Femur (tissue), 1 donor: ENCODE measurements at places on chromosomes 2 and 18.

- DNase-seq: peak; percentile 90
These were observed 264.0 kb downstream of the MREG start for GRCh38 chr2:215749092-215749957.

DNA sequence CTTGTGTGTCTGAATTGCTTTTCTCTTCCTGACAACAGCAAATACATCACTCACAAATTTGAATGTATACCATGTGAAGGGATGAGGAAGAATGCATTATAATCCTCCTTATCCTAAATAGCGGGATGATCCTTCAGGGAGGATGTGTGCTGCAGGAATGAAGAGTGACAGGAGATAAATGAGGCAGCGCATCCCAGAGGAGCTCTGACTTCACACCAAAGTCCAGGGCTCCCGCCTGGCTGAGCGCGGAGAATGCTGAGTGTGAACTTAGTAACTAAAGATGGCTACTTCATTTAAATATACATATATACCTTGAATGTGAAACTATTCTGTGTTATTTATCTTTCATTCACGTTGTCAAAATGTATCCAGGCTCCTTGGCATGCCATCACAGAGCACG lies 145.2 kb upstream of the TPO start:
- DNase-seq: no peak

- DNase-seq: peak; percentile 83
These were observed 94.1 kb upstream of the THOC1 start for GRCh38 chr18:361941-362310.

DNA sequence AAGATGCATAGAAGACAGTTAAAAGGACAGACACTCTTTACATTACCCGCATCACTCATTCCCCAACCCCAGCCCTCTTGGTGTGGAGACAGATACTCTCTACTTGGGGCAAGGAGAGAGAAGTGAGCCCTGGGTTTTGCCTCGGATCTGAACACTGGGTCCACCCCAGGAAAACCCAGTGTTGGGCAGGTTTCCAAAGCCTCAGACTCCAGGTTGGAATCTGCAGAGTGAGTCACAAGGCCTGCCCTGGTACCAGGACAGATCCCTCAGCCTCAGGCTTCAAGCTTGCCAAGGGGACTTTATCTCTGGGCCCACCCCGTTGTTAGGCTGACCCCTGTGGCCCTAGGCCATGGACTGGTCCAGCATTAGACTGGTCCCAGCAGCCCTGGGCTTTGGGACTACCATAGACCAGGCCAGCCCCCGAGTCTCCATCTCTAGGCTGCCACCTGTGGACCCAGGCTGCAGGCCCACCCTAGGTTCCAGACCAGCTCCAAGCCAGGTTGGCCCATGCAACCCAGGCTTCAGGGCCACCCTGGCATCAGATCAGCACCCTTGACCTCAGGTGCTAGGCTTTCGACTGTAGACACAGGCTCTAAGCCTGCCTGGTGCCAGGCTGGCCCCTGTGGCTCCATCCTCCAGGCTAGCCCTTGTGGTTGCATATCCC lies 112.8 kb downstream of the GULP1 start:
- DNase-seq: no peak

DNA sequence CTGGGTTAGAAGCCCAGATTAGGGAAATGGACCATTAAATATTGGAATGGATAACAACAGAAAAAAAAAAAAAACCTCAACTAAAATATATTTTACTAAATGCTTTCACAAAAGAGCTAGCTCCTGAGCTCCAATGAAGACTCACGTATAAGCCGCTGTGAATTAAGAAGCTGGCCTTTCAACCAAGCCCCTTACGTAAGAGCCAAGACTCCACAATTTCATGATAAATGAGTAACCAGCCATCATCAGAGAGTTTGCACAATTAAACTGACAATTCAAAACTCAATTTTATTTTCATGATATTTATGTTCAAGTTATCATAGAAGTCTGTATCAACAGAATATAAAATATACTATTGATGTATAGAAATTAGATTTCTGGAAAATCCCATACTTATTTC lies 70.7 kb upstream of the HNRNPA3 start:
- DNase-seq: no peak

DNA sequence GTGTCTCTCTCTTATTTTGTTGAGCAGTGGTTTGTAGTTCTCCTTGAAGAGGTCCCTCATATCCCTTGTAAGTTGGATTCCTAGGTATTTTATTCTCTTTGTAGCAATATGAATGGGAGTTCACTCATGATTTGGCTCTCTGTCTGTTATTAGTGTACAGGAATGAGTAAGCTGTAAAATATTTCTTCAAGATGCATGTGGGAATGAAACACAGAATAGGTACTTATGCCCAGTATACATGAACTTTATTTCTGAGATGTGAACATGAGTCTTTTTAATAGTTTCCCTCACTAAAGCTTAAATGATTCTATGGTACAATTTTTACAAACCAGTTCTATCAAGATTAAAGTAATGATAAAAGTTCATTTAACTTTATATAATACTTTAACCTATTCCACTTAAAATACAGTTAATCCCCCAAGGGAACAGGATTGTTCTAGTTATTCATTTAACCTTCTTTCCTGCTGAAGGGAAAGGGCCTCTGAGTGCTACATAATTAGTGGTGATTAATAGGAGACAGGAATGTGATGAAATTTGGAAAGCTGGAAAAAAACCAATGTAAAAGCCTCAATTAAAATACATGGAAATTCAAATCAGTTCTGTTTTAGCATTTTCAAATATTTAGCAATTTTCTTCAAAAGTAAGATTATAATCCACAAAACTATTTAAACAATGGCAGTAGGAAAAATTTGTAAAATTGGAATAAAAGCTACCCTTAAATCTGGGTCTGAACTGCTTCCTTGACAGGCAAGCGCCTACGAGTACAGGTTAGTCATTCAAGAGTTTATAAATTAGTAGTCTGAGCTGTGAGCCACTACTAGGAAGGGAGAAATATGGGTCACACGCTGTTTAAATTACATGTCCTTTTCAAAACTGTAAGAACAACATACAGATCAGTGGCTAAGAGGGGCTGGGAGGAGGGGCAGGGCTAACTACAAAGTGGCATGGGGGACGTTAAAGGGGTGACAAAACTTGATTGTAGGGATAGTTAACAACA lies 28.9 kb downstream of the SPIRE1 start:
- DNase-seq: no peak

DNA sequence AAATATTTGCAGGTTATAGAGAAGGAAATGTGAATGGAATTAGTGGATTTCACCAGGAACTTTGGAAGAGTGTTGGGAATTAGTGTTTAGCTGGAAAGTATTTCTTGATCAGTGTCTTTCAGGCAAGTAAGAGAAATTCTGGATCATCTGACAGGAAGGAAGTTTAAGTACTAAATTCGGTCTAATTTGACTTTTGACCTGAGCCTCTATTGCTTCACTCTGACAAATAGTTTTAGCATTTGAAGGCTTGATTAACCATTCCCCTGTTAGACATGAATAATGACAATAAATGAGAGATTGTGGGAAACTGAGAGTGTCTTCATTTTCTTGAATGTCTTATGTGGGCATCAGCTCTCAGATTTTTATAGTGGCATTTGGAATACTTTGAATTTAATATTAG lies 16.0 kb downstream of the CCNT2 start:
- no peak for DNase-seq

GRCh38 chr2:25341753-25342371 lies at the start of gene DNMT3A:
TSS of gene DNMT3A (minus strand) at chr2:25341925. CDS start at chr2:25313984, 27,941 bp downstream.
- peak; percentile 91 for DNase-seq

GRCh38 chr18:76846217-76846616 lies 23.9 kb downstream of the ZNF236 start:
- no peak for DNase-seq

GRCh38 chr18:23259701-23260681 lies 124.7 kb downstream of the CABLES1 start:
- DNase-seq: peak; percentile 81

DNA sequence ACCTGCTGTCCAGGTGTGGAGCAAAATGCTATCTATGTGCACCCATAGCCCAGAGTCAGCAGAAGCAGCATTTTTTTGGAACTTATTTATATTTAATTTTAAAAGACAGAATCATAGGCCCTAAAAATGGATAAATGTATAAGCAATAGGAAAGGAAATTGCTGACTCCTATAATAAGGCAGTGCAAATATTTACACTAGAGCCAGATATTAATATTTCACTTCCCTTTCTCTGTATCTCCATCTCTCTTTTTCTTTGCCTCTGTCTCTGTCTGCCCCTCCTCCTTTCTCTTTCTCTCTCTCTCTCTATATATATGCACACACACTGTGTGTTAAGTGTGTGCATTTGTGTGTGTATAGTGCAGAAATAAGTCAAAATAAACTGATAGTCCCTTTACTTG lies 375.6 kb downstream of the SOX11 start:
- no peak for DNase-seq

GRCh38 chr18:32769586-32770053 lies 3.2 kb downstream of the KLHL14 start:
- DNase-seq: peak; percentile 22

GRCh38 chr18:3652380-3653262 lies 202.6 kb downstream of the TGIF1 start:
- DNase-seq: peak; percentile 64

- no peak for DNase-seq
These were observed 32.5 kb upstream of the NT5DC4 start for GRCh38 chr2:112688086-112688880.

- DNase-seq: peak; percentile 43
These were observed 69.7 kb downstream of the RNF144A start for GRCh38 chr2:6986912-6987361.

DNA sequence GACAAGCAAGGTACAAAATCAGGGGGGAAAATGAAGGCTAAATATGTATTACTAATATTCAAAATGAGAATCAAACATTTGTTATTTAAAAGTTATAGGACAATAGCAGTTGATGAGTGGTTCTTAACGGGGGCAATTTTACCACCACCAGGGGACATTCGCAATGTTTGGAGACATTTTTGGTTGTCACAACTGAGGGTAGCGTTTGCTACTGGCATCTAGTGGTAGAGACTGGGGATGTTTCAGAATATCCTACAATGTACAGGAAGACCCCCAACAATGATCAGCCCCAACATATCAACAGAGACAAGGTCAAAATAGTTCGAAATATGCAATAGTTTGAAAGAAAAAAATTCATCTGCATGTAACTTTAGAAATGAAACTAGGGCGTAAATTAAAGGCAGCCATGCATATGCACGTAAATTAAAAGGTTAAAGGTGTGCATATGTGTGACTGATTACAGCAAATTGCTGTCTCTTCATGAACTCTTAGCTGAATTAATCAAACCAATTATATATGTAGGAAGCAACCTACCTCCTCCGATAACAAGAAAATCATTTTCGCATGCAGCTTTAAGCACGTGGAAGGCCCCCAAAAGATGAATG lies 61.2 kb upstream of the CUL3 start:
- DNase-seq: no peak

GRCh38 chr2:140502951-140503630 lies 1627.7 kb downstream of the LRP1B start:
- no peak for DNase-seq

DNA sequence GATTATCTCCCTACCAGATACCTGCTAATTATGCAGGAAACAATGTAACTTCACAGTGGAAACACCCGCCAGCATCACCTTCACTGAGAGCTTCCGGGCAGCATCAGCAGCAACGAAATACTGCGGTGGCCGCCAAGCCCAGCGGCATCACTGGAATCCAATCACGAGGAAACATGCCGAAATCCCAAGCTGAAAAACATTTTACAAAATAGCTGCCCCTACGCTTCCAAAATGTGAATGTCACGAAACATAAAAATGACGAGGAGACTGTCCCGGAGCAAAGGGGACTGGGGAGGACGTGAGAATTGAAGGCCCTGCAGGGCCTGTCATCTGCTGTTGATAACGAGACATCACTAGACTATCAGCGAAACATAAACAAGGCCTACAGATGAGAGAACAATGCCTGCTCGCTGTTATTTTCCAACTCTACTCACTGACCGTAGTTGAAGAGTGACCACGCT lies 82.6 kb downstream of the HDAC4 start:
- DNase-seq: no peak

- DNase-seq: no peak
These were observed 28.4 kb downstream of the TMEM37 start for GRCh38 chr2:119460076-119460475.

DNA sequence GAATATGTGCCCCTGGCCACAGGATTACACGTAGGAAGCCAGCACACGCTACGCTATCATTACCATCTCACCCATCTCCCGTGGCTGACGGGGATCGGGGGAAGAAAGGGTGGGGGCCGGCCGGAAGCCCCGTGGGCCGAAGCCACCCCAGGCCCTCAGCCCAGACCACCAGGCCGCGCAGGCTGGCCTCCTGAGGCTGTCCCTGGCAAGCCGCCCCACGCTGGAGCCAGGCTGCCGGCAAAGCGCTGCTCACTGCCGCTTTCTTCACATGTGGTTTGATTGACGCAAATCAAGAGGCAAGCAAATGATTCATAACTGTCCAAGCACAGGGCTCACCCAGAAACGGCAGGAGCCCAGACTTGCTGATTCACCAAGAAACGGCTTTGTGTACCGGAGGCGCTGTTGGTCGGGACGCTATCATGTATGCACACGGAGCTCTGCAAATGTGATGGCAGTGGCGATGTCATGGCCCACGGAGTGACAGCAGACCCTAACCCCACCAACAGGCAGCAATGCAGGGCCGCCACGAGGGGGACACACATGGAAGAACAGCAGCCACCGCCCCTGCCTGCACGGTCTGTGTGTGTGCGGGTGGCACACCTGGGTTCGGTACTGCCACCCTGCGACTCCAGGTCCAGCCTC lies 125.7 kb downstream of the HDAC4 start:
- peak; percentile 84 for DNase-seq

GRCh38 chr18:32773382-32773712 lies 524 bp upstream of the KLHL14 start:
- no peak for DNase-seq

GRCh38 chr2:105187531-105187930 lies 54.0 kb upstream of the GPR45 start:
- no peak for DNase-seq

- DNase-seq: no peak
These were observed 297.8 kb upstream of the KCNJ3 start for GRCh38 chr2:154400563-154401290.

GRCh38 chr2:172147944-172148650 lies 45.4 kb upstream of the DLX2 start:
- no peak for DNase-seq

DNA sequence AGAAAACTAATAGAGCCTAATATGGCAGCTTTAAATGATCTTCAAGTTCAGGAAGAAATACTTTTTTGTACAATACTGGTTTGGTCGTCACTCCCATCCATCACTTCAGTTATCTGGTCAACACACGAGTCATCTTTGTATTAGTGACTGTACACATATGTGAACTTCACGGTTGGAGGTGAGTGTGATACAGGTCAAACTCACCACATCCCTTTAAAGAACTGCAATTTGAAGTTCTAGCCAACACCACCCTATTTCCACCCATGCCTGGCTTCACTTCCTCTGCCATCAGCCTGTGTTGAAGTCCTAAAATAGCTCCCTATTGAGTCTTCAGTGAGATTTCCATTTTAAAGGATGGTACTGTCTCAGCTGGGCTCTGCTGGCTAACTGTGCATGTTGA lies 361.9 kb downstream of the TXNL1 start:
- no peak for DNase-seq
